ENCODE measurements at places on chromosomes 1 and 21. TPM values are rescaled to one million over a fixed set of nuclear protein-coding genes. Genes with fewer than 3 reads are reported as not detected.

GRCh38 chr1:246932366-246932700, 585 bp upstream of the AHCTF1 start:
- DNase-seq: no peak

GRCh38 chr1:222706815-222707214, 5.5 kb downstream of the AIDA start:
- no peak for DNase-seq

Gene PLEKHA6
- polyA plus RNA-seq: 3.0 TPM

- DNase-seq: no peak
Observed at GRCh38 chr21:31156169-31156568, 117.9 kb upstream of the KRTAP19-8 start.

Gene NCF2
- 4.0 TPM for polyA plus RNA-seq

DNA sequence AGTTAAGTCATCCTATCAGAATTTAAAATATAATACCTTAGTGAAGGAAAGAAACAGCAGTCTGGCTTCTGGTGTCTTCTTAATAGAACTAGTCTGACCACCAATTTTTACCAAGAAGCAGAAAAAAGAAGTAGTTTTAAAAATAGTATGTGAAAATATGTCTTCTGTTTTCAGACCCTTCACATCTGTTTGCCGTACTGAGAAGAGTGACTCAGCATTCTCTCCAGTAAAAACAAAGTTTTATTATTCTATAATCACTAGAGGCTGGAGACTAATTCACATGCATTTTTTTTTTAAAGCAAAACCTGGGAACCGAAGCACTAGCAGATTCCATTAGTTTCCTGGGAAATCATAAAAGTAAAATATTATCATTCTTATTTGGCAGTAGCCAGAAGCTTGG, 163.8 kb downstream of the COL24A1 start:
- peak; percentile 58 for DNase-seq

DNA sequence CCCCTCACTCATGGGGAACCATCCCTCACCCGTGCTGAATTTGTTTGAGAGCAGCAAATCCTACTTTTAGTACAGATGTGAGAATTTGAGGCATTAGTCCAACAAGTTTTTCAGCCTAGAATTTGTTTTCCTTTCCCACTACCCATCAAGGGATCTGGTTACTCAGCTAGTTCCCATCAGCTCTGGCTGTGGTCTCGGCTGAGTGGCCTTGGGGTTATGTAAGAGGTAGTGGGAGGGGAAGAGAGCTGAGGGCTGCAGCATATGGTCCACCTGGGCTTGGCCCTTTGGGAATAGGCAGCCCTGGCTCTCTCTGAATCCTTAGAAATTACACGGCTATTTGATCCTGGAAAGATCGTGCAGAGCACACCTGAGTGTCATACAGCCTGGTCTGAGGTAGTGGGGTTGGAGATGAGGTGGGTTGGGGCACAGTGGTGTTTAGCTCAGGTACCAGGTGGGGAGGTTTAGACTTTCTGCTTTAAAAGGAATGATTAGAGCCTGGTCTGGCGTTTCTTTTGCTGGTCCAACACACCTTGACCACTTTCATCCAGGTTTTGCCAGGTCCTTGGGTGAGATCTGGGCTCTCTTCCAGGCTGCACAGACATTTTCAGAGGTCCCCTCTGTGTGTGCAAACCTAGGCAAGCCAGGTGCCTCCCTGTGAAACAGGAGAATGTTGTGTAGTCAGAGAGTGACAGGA, 4.2 kb downstream of the GSTM4 start:
- no peak for DNase-seq
